NT2/D1 (cell line): ENCODE measurements at places on chromosomes 5 and 9.
A peak's percentile ranks its signal among the peaks of the same experiment; 100 is the strongest.

DNA sequence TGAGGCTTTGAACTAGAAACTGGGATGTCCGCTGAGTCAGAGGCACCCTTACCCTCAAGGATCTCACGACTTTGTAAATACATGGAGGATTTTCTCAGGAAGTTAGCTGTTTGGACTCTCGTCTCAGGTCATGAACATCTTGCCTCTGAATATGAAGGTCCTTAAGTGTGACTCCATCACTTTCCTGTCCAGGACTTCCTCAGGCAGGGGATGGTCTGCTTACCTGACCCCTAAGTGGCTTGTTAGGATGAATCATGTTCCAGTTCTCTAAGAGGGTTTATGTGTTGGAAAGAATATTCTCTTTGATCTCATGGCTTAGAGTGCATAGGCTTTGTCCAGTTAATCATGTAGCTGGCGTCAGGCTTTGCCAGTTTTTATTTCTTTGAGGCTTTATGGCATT is 511.7 kb upstream of the KLF4 start:
- DNase-seq: no peak

DNA sequence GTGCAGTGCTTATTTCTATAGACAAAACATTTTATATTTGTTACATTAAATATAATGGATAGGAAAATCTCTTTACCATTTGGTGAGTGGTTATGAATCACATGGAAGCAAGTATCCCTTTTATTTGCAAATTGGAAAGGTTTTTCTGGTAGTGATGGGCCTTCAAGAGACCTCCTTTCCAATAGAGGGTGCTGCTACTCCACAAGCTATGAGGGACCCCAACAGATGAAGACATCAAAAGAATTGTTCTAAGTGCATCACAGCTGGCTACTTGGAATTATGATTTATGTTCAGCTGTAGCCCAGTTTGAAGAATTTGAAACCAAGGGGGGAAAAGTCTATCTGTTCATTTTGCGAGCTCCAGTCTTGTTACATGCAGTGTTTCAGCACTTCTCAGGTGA is 493.7 kb upstream of the SGCD start:
- DNase-seq: no peak

DNA sequence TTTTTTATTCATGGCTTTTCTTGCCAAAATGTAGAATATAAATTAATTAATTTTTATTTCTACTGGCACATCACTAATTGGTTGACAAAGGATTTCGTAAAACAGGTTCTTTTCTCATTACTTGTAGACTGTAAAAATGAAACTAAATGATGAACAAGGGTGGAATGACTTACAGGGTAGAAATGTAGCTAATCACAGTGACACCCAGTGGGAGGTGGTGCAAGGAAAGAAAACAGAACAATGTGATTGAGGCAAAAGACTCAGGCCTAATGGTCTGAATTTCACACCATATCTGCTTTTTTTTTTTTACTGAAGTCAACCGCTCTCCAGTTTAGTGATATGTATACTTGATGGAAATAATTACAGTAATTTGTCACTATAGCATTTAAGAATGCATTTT is 28.9 kb downstream of the GABRG2 start:
- DNase-seq: no peak

DNA sequence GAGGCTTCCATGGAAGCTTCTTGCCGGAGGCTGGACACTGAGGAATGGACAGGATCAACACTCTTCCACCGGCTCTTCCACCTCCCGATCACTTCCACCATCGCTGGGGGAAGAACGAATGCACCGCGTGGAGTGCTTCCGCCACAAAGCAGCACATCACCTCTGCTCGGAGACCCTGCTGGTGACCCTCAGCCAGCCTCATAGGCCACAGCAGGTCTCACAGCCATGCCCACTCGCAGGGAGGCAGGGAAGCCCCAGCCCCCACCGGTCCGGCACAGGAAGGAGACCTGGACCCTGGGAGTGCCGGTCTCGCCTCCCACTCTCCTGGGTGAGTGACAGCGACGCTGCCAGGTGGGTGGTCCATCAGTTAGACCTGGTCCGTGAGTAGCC is 4.7 kb downstream of the MRPL36 start:
- DNase-seq: no peak

- DNase-seq: no peak
Observed at GRCh38 chr5:179497636-179498340, 52.6 kb upstream of the RUFY1 start.

DNA sequence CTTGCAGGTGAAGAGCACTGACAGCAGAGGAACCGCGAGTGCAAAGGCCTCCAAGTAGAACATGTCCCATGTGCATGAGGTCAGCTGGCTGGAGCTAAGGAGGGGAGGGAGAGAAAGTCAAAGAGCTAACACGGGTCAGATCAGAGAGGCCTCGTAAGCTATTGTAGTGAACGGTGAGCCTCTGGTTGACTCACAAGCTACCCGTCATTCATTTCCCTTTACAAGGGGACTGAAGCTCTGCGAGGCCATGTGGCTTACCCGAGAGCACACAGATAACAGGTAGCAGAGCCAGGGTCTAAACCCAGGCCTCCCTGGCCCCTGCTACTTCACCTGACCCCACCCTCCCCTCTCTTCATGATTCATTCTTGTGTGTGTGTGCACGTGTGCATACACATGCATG is 152.7 kb upstream of the ADRA1B start:
- no peak for DNase-seq

DNA sequence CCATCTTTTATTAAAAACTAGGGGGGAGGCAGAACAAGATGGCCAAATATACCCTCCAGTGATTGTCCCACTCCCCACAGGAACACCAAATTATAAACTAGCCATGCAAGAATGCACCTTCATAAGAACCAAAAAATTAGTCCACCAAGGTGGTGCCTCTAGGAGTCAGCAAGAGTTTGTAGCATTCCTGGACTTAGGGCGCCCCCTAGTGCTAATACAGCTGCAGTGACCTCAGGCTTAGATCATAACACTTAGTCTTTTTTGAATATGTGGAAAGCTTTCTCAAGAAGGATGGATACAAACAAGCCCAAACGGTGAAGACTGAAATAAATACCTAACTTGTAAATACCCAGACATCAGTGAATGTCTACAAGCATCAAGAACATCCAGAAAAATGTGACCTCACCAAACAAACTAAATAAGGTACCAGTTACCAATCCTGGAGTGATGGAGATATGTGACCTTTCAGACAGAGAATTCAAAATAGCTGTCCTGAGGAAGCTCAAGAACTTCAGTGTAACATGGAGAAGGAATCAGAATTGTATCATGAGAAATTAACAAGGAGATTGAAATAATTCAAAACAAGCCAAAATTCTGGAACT is 19.3 kb downstream of the PPIP5K2 start:
- DNase-seq: no peak

DNA sequence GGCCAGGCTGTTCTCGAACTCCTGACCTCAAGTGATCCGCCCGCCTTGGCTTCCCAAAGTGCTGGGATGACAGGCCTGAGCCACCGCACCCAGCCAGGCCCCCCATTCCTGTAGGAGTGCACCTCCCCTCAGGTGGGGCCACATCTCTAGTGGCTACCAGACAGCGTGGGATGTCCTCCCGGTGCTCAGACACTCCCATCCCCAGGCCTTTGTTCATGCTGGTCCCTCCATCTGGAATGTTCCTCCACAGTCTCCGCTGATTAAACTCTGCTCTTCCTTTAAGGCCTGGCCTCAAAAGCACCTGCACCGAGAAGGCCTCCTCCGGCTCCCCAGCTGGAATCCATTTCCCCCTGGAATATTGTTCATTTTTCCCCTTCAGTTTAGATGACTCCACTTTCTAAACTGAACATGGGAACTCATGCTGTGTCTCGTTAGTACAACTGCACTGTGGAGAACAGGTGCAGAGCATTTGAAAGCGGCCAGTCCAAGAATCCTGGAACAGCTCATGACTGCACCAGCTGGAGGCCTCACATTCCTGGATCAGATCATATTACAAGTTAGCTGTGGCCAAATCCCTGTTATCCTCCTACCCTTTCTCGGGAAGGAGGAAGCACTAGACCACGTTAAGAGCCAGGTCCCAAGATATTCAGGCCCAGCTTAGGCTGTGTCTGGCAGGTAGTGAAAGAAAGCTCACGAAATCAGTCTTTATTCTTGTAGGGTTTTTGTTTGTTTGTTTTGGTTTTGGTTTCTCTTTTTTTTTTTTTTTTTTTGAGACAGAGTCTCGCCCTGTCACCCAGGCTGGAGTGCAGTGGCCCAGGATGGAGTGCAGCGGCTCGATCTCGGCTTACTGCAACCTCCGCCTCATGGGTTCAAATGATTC is 10.8 kb upstream of the PRRC2B start:
- peak; percentile 68 for DNase-seq

DNA sequence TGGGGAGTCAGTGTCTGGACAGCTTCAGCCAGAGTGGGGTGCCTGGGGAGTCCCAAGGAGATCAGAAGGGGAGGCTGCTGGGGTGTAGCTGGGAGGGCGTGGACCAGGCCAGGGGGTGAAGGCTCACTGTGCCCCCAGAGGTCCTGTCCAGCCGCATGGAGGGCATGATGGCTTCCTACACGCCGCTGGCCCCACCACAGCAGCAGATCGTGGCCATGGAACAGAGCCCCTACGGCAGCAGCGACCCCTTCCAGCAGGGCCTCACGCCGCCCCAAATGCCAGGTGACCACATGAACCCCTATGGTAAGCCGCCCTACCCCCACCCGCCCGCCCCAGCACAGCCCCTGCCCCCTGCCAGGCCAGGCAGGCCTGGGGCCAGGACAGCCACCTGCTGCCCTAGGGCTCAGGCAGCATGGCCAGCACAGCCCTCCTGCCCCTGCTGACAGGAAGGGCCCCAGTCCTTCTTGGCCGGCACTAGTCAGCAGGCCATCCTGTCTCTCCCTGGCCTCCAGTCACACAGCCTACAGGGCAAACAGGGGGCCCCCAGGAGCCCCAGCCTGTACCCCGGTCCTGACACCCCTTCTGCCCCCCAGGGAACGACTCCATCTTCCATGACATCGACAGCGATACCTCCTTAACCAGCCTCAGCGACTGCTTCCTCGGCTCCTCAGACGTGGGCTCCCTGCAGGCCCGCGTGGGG is 82.1 kb downstream of the LMX1B start:
- no peak for DNase-seq

DNA sequence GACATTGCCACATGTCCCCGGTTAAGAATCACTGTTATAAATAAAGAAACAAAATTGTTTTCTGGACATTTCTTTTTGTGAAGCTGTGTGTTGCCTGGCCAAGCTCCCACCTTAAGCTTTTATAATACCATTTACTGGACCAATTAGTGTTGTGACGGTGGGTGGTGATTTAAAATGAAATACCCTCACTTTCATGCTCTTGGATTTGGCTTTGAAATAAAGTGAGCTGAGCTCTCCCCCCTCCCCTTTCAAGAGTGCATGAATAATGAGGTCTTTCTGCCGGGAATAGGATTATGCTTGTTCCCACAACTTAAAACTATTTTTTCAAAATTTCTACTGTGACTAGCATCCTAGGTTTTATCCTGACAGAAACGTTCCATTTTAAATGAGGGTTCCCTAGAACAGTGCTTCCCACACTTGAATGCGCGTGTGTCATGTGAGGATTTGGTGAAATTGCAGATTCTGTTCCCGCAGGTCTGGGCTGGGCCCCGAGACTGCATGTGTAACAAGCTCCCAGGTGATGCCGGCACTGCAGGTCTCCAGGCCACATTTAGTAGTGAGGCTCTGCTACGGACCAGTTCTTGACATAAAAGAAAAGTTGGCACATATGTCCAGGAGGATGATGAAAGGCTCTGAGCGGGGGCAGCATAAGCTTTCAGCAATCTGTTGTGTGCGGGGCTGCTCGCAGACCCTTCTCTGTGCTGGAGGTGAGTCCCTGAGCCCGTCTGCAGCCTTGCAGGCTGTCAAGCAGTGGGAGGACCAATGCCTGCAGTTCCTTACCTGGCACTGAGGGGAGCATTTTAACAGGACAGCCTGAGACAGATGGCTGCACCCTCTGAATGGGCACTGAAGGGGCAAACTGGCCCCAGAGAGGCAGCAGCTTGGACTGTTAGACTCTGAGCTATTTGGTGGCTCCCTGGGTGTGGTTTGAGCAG is 24.4 kb downstream of the IQGAP2 start:
- DNase-seq: no peak

DNA sequence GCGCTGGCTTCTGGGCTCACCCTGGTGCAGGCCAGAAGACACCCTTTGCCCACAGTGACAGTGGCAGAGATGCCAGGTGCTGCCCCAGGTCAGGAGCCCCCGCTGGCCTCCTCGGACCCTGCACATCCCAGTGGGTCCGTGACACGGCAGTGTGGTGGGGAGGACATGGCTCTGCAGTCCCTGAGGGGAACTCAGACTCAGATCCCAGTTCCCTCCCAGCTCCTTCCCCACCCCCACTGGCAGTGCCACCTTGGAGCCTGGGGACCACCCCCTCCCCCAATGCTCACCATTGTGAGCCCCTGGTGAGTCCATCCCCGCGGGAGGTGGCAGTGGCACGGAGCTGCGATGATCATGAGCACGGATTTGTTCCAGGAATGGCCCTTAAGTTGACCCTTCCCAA is 562 bp upstream of the CCDC187 start:
- no peak for DNase-seq

DNA sequence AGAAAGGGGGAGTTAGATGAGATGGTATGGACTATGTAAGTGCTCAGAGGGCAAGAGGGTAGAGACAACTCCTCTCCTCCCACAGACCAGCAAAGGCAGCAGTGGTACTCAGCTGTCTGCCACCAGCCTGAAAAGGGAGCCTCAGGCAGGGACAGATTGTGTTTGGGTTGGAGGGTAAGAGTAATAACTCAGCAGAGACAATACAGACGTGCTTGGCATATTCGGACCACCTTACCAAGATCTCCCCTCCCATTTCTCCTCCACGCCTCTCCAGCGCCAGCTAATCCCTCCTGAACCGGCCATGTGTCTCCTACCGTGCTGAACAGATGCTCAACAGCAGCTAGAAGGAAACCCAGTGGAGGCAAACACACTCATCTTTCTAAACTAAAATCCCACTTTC is 180.8 kb downstream of the ASTN2 start:
- no peak for DNase-seq

DNA sequence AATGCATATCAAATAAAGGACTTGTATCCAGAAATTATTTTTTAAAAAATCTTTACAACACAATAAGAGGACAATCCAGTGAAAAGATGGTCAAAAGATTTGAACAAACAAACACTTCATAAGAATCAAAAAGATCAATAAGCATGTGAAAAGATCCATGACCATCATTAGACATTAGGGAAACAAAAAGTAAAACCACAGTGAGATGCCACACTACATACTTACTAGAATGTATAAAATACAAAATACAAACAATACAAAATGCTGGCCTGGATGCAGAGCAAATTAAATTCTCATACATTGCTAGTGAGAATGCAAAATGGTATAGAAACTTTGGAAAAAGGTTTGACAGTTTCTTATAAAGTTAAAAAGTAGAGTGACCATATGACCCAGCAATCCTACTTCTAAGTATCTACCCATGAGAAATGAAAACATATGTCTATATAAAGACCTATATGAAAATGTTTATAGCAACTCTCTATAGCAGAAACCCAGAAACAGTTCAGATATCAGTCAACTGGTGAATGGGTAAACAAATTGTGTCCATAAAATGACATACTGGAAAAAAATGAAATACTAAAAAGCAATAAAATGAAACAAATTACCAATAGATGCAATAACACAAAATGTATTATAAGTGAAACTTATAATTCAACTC is 426.1 kb downstream of the RAB3C start:
- DNase-seq: no peak
